ENCODE measurements at places on chromosomes 12 and 14. TPM values are rescaled to one million over a fixed set of nuclear protein-coding genes. Genes with fewer than 3 reads are reported as not detected.

The GPR84 gene
- not detected for total RNA-seq

The AVPR1A gene
- not detected for total RNA-seq

The CIROP gene
- total RNA-seq, result not detected

The ADGRD1 gene
- total RNA-seq, result not detected

The ACSM4 gene
- not detected for total RNA-seq

The TBX3 gene
- total RNA-seq, result 4.3 TPM

The SLC2A3 gene
- 10.4 TPM for total RNA-seq

The PGF gene
- 2.8 TPM for total RNA-seq

The CCDC177 gene
- not detected for total RNA-seq

The TNS2 gene
- 19.6 TPM for total RNA-seq

The FZD10 gene
- total RNA-seq, result 0.49 TPM

The PLEK2 gene
- 48.1 TPM for total RNA-seq

The POMT2 gene
- 15.3 TPM for total RNA-seq

The MUCL1 gene
- not detected for total RNA-seq

The CELA1 gene
- total RNA-seq, result not detected

The KRT82 gene
- not detected for total RNA-seq

The SLC2A14 gene
- total RNA-seq, result not detected

The SYNE3 gene
- 1.1 TPM for total RNA-seq

The SELPLG gene
- total RNA-seq, result 1.4 TPM

The SLC10A1 gene
- total RNA-seq, result not detected

The HNF1A gene
- total RNA-seq, result 0.25 TPM

The CPNE6 gene
- total RNA-seq, result not detected

The SIX4 gene
- total RNA-seq, result 15.8 TPM

The RTL1 gene
- under 0.01 TPM for total RNA-seq

The B4GALNT3 gene
- total RNA-seq, result 1.8 TPM

The OR6C2 gene
- not detected for total RNA-seq

The FOXA1 gene
- total RNA-seq, result 0.16 TPM

The GYS2 gene
- total RNA-seq, result not detected

The GPR65 gene
- total RNA-seq, result not detected

The STK38L gene
- total RNA-seq, result 9.1 TPM

The GARIN6 gene
- total RNA-seq, result not detected

The NANOG gene
- total RNA-seq, result not detected

The DIO3 gene
- total RNA-seq, result not detected

The COX8C gene
- not detected for total RNA-seq

The WNT5B gene
- 60.8 TPM for total RNA-seq

The C12orf56 gene
- 1.3 TPM for total RNA-seq

The PLEKHD1 gene
- under 0.01 TPM for total RNA-seq

The GZMB gene
- total RNA-seq, result not detected

The RFLNA gene
- 8.6 TPM for total RNA-seq

The KRT7 gene
- total RNA-seq, result 67.6 TPM

The KRT5 gene
- total RNA-seq, result not detected

The RASSF8 gene
- total RNA-seq, result 16.5 TPM

The PPP2R3C gene
- total RNA-seq, result 7.7 TPM

The ITGB7 gene
- total RNA-seq, result 0.89 TPM

The TCL1B gene
- total RNA-seq, result not detected

The SDR9C7 gene
- total RNA-seq, result not detected

The CCND2 gene
- 15.1 TPM for total RNA-seq

The RFX4 gene
- not detected for total RNA-seq

The TMEM132C gene
- total RNA-seq, result not detected

The IL26 gene
- total RNA-seq, result not detected

Measured in mesangial cell (primary cell).